T-cell (primary cell): ENCODE measurements at places on chromosomes 3 and 15.

DNA sequence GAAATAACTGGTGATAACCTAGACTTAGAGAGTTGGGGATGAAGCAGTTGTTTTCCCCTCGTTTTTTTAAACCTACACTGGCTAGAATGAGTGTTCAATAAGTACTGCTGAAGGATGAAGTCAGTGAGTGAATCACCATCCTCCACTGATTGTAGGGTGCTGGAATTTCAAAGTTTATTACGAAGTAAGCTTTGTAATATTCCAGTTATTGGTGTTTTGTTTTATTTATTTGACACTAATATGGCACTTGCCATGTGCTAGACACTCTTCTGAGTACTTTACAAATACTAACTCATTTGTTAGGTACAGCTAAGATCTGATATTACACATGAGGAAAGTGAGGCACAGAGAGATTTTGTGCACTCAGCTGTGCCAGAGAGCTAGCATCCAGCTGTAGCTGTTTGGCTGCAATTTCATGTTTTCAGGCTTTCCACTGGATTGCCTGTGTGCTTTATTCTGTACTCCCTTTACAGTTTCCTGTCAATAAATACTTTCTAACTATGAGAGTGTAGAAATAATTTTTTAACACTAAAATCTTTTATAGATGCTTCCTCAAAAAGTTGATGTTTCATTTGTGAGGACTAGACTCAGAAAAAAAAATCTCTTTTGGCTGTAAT lies 5.8 kb downstream of the MAP2K5 start:
- no peak for DNase-seq

DNA sequence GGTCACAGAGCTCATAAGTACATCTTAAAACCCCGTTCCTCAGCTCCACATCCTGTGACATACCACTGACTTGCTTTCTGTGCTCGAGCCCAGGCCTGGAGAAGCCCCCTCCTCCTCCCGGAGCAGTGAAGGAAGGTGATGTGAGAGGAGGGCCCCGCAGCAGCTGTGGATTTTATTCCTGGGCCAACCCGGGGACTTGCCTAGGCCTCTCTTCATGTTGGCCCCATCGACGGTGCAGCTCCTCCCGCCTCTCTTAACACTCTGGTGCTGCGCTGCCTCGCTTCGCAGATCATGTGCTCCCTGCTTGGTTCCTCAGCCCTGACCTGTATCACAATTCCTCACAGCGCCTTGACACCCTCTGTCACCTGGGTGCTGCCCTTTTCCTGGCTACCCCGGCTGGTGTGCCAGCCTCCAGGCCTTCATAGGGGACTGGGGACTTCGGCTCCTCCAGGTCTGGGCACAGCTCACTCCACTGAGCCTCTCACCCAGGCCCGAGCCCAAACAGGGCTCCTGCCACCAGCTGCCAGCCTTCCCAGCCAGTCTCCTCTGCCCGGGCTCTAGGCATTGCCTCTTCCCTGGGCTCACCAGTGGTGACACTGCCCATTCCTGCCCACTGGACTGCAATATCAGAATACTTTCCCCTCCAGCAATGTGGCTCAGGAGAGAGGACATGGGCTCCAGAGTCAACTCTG lies 21.5 kb downstream of the MAGEF1 start:
- DNase-seq, result no peak

DNA sequence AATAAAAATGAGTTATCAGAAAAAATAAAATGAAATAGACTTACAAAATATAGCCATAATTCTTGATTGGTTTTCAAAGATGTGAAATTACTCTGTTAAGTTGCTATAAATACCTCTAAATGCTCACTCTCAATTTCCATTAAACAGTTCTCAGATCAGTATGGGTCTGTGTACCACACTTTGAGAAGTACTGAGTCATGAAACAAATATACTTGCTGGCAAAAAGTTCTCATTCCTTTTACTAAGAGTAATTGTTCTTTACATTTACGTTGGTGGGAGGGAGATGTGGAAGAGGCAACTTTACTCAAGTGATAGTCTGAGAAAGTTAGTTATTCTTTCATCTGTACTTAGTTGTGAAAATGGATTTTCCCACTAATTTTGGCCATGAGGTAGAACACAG lies 96.3 kb downstream of the ZNF385D start:
- no peak for DNase-seq

GRCh38 chr15:53414167-53414566 lies 345.3 kb downstream of the WDR72 start:
- no peak for DNase-seq

DNA sequence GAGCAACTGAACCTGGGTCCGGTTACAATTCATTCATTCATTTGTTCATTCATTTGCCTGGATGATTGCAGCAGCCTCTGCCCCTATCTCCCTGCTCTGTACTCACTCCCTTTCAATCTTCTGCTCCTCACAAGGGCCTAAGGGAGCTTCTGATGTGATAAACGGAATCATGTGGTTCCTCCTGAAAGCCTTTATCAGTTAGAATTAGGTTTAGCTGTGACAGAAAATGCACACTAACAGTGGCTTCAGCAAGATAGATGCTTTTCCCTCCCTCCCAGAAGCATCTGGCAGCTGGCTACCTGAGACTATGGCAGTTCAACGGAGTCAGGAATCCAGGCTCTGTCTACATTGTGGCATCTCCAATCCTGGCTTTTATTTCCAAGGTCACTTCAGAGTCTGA lies 196.0 kb downstream of the ADAMTS9 start:
- DNase-seq, result no peak

GRCh38 chr15:59216911-59217310 lies 10.3 kb downstream of the LDHAL6B start:
- DNase-seq, result no peak

- no peak for DNase-seq
Measured at GRCh38 chr3:29348316-29348715, 67.4 kb downstream of the RBMS3 start.

DNA sequence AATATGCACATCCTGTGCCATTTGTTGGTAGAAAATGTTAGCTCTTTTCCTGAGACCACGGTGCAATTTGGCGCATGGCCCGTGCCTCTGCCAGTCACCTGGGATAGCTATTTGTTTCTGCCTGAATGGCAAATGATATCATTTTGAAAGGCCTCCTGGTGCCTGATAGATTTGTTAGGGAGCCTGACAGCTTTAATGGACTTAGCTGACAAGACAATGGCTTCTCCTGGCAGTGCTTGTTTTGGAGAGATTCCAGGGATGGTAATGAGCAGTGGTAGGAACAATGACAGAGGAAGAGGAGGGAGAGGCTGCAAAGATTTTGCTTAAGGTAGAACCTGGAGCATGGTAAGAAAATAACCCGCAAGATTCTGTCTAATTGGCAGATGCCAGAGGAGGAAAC lies 268.5 kb downstream of the CLSTN2 start:
- no peak for DNase-seq

- no peak for DNase-seq
Measured at GRCh38 chr3:179733797-179734196, 81.0 kb downstream of the USP13 start.

DNA sequence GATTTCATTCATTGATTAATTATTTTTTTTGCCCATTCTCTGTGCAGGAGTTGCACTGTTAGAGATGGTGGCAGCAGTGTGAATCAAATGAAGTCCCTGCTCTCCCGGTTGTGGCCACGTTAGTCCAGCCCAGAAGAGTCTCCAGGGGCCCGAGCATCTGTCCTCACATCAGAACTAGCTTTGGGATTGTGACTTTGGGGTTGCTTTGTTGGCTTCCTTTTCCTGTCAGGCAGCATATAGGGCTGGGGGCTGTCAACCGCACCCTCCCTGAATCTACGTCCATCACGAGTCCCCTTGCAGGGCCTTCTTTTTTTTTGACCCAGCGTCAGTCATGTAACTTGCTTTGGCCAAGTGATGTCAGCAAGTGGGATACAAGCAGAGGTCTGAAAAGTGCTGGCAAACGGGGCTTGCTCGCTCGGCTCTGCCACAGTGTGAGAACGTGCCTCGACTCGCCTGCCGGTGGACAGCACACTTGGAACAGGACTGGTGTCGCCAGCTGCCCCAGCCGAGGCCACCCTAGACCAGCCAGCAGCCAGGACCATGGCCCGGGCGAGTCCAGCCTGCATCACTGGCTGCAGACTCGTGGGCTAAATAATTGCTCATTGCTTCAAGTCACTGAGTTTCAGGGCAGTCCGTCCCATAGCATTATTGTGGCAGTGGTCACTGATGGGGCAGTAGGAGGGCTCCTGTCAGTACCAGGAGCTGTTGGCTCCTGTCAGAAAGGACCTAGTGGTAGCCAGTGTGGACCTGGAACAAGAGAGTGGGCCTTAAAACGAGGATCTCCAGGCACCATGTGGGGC lies 151.6 kb upstream of the MEF2A start:
- DNase-seq, result no peak

GRCh38 chr3:45896956-45897355 lies 10.6 kb downstream of the CCR9 start:
- DNase-seq, result no peak
